NCI-H510A (cell line): ENCODE measurements at places on chromosomes 12 and 14.
A peak's percentile ranks its signal among the peaks of the same experiment; 100 is the strongest.

GRCh38 chr14:38762426-38762825 is 340.6 kb downstream of the SEC23A start:
- no peak for DNase-seq

GRCh38 chr12:132557291-132558015 is 52.9 kb downstream of the LRCOL1 start:
- no peak for DNase-seq

DNA sequence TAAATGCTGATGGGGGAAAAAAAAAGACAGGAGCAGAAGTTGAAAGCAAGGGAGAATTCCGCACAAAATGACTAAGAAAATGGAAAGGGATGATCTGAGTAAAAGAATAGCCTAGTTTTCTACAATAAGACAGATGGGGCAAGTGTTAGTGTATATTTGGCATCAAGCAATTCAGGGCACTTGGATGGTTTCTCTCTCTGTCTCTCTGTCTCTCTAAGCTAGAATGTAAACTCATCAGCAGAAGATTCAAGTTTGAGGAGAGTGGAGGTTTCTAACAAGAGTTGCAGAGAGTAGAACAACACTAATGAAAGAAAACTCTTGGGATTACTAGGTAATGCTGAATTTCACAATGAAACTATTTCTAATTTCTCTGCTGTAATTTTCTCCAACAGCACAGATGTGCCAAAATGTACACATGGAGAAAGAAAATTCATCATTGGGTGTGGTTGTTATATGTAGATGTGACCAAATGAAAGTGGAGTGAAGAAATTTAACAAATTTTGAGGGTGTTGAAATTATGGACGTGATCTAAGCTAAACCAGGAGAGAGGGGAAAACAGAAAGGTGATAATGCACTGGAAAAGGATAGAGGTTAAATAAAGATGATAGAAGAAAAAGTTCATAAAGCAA is 237.1 kb downstream of the ACSS3 start:
- no peak for DNase-seq

- no peak for DNase-seq
These were observed 4.8 kb upstream of the KRT74 start for GRCh38 chr12:52578469-52578868.

DNA sequence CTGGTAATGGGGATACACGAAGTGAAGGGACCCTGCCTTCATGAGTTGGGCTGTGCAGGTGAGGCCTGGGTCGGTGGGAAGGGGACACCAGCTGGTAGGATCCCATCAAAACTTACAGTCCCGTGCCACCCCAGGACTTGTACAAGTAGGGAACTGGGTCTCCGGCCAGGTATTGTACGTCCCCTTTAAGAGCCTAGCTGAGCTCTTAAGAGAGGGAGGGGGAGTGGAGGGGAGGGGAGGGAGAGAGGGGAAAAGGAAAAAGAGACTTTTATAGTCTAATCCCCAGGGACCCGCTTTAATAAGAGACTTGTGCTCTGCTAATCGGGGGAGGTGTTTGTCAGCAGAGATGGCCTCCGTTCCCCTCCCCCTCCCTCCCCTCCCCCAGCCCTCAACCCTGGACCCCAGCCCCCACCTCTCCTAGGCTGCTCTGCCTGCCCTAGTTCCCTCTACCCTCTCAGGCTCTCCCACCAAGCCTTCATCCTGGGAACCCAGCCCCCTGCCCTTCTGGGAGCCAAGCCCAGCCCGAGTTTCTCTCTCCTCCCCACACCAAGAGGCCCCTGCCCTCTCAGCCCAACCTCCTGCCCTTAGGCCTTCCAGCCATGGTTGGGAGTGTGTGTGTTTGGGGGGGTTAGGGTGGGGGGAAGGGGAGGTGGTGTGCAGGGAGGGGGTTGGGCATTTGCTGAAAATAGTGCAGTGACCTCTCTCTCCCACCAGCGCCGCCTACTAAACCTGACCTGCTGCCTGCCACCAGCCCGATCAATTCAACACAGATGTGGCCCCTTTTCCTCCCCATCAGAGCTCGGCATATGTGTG is 2.6 kb downstream of the GDF11 start:
- peak; percentile 18 for DNase-seq
